ENCODE measurements at places on chromosomes 11 and 22. TPM values are rescaled to one million over a fixed set of nuclear protein-coding genes. Genes with fewer than 3 reads are reported as not detected.

The CD3E gene
- total RNA-seq: not detected

The LZTR1 gene
- 26.8 TPM for total RNA-seq

The TST gene
- 54.7 TPM for total RNA-seq

The P2RX6 gene
- total RNA-seq: 41.8 TPM

The MMP12 gene
- total RNA-seq: not detected

- peaks cover 11% of the 10 kb centered on the region for H3K27me3 ChIP-seq
- no peak for DNase-seq
- no peaks in the 10 kb centered on the region for H3K4me1 ChIP-seq
- H3K36me3 ChIP-seq: no peaks in the 10 kb centered on the region
- H3K4me3 ChIP-seq: no peak overlapping the region
- no peak overlapping the region for H3K27ac ChIP-seq
These were observed 381.4 kb downstream of the BRD1 start for GRCh38 chr22:49446145-49446758.

DNA sequence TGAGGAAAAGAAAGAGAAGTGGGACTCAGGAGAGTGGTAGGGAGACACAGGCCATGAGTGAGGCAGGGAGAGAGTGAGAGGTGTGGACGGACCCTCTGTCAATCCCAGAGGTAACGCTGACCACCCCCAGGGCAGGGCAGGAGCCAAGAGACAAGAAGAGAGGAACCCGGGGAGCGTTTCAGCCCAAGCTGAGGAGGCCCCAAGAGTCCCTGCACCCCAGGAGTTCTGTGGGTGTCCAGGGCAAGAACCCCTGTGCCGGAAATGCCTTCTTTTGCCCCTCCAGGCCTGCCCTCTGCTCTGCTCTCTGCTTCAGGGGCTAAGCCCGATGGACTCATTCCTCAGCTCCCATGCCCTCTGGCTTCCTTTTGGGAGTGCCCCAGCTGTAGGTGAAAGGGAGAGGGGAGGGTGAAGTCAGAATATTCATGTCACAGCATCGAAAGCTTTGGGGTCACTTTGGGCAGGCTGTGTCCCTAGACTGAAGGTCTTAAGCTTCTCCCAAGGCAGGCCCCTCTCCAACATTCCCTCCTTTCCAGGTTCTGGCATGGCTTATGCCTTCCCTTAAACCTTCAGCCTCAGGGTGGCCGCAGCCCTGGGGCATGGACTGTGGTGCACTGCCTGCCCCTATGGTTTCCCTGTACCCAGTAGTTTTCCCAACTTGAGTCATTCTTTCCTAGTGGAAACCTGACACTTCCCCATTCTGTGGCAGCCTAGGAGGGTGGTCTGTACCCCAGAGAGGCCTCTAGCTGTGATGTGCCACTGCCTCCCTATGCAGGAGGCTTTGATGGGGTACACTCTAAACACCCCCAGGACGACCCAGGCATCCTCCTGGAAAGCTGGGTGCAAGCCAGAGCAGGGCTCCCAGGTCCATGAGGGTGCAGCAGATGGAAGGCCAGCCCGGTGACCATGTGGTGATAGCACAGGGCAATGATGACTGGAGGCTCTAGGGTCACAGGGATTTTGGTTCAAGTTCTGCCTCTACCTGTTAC, 27.1 kb downstream of the MYEOV start:
- H3K4me1 ChIP-seq: no peaks in the 10 kb centered on the region
- DNase-seq: no peak
- H3K27me3 ChIP-seq: no peaks in the 10 kb centered on the region
- H3K4me3 ChIP-seq: no peak overlapping the region
- H3K36me3 ChIP-seq: no peaks in the 10 kb centered on the region

All from gastrocnemius medialis (tissue), 4 donors.